Activated T-helper 1 cell treated with anti-CD3 and anti-CD28 coated beads, Interleukin-12 subunit alpha, Interleukin-12 subunit beta, Interleukin-2, Interleukin-4 antibody, amounts not matched to agents 30 ng/mL and 10 ng/mL and 1 ng/mL, durations not matched to agents 14 hours and 24 hours and 36 hours (primary cell): ENCODE measurements at places on chromosomes 2 and 18. TPM values are rescaled to one million over a fixed set of nuclear protein-coding genes. Genes with fewer than 3 reads are reported as not detected.
A peak's percentile ranks its signal among the peaks of the same experiment; 100 is the strongest.

DNA sequence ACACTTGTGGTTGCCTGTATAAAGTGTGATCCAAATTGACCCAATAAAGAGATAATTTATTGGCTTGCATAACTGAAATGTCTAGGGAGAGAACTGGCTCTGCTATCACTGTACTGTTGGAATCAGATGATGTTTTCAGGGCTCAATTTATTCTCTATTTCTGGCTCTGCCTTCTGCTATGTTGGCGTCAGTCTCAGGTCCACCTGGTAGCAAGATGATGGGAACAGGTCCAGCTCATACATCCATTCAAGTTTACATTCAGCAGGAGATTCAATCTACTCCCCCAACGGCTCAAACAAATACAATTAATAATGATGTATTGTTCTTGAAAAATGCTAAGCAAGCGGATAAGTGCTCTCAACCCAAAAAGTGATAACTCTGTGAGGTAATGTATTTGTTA, 297.7 kb upstream of the SYT4 start:
- no peaks in the 10 kb centered on the region for H3K4me1 ChIP-seq
- no peak overlapping the region for H3K27ac ChIP-seq
- H3K27me3 ChIP-seq, result peaks cover 4% of the 10 kb centered on the region
- H3K4me3 ChIP-seq, result no peak overlapping the region
- DNase-seq, result no peak

- no peak overlapping the region for H3K27ac ChIP-seq
- no peak for DNase-seq
- H3K27me3 ChIP-seq, result no peaks in the 10 kb centered on the region
- no peak overlapping the region for H3K4me3 ChIP-seq
- H3K36me3 ChIP-seq, result peaks cover 3% of the 10 kb centered on the region
- H3K4me1 ChIP-seq, result no peaks in the 10 kb centered on the region
Observed at GRCh38 chr18:57737400-57738060, 65.6 kb downstream of the ATP8B1 start.

Gene UGT1A3
- total RNA-seq, result not detected in 2 replicates

- peaks cover 35% of the 10 kb centered on the region for H3K27me3 ChIP-seq
- H3K4me1 ChIP-seq, result peaks cover 12% of the 10 kb centered on the region
- no peak for DNase-seq
Observed at GRCh38 chr2:70548233-70548632, 5.4 kb downstream of the TGFA start.

DNA sequence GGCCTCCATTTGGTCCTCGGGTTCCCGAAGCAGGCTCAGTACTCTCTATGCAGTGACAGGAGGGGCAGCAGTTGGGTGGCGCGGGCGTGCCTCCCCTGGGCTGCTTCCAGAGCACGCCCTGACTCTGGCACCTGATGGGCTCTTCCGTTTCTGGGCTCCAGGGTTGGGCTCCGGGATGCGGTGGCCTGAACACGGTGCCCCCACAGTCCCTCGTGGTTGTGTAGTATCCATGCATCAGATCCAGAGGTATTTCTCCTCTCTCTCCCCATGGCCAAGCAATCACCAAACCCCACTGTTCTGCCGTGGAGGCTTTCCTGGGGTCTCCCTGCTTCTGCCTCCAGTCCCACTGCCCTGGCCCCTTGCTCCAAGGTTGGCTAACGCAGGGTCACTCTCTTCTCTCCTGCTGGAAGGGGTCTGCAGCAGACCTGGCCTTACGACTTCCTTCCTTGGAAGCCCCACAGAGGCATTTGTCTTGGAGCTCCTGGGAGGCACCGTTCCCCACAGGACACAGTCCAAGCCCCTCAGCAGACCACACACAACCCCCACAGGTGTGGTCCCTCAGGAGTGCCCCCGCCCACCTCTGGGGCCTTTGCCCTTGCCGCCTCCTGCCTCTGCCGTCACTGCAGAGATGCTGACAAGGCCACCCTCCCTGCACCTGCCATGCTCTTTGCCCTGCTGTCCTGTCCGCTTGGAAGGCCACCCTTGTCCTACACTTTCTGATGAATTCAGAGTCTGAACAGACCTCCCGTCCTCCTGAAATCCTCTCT, 136.6 kb upstream of the ASB18 start:
- no peaks in the 10 kb centered on the region for H3K4me1 ChIP-seq
- no peak overlapping the region for H3K27ac ChIP-seq
- no peaks in the 10 kb centered on the region for H3K36me3 ChIP-seq
- no peak for DNase-seq
- H3K27me3 ChIP-seq, result no peaks in the 10 kb centered on the region
- H3K4me3 ChIP-seq, result no peak overlapping the region

DNA sequence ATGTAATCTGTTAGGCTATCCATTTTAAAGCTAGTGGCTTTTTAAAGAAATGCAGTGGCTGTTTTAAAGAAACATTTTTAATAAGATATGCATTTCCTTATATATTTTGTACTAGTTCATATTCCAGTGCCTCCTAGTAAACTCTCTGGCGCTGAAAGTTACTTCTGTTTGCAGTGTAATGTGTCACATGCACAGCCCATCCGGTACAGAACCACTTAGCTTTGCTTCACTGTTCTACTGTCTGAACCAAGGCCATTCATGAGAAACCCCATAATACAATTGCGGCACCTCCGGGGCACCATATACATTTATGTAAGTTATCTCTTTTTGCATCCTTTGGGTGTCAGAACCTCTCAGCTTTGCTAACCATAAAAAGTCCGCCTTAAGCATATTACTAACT, 114.6 kb upstream of the KCTD1 start:
- no peaks in the 10 kb centered on the region for H3K4me1 ChIP-seq
- no peak overlapping the region for H3K4me3 ChIP-seq
- no peak overlapping the region for H3K27ac ChIP-seq
- H3K36me3 ChIP-seq, result peaks cover 1% of the 10 kb centered on the region

DNA sequence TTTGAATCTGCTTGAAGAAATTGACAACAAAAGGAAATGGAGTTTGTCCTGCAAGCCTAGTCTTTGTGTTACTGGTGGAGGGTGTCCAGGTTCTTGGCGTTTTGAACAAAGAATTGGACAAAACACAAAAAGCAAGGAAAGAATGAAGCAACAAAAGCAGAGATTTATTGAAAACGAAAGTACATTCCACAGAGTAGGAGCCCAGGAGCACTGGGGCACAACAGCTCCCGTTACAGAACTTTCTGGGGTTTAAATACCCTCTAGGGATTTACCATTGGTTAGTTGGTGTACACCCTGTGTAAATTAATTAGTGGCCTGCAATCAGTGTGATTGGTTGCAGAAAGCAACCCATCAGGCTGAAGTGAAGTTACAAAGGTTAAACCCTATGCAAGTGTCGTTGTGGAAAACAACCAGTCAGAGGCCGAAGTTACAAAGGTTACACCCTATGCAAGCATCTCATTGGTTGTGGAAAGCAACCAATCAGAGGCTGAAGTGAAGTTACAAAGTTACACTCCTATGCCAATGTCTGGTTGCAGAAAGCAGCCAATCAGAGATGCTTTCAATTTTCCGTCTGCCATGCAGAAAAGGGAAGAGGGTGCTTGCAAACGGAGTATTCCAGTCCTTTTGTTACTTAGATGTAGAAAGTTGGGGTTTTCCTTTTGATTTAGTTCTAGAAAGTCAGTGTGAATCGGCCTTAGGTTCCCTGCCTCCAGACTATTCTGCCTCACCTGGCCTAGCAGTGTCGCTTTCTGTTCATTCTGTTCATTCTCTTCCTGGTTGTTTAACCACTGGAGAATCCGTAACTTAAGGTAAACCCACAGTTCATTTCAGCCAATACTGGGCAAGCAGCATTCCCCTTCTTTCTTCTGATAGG, 47.6 kb upstream of the PTH2R start:
- peaks cover 18% of the 10 kb centered on the region for H3K36me3 ChIP-seq
- peak overlapping the region; percentile 26 for H3K4me3 ChIP-seq
- no peak for DNase-seq
- no peak overlapping the region for H3K27ac ChIP-seq

GRCh38 chr2:169676850-169677249, 17.4 kb downstream of the CFAP210 start:
- H3K4me1 ChIP-seq, result no peaks in the 10 kb centered on the region
- no peak for DNase-seq
- peaks cover 19% of the 10 kb centered on the region for H3K27me3 ChIP-seq
- no peaks in the 10 kb centered on the region for H3K36me3 ChIP-seq
- H3K4me3 ChIP-seq, result no peak overlapping the region
- no peak overlapping the region for H3K27ac ChIP-seq

Gene PLGLB1
- 0.59 and 1.1 TPM in 2 replicates for total RNA-seq

DNA sequence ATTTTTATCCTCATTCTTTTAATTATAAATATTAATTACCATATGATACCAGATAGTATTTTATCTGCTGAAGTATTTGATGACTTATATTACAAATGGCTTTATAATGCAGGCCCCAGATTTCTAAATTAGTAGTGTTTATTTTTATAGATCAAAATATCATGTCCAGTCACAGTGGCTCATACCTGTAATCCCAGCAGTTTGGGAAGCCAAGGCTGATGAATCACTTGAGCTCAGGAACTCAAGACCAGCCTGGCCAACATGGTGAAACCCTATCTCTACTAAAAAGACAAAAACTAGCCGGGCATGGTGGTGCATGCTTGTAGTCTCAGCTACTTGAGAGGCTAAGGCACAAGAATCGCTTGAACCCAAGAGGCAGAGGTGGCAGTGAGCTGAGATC, 100.1 kb upstream of the ARHGAP15 start:
- H3K27me3 ChIP-seq, result peaks cover 11% of the 10 kb centered on the region
- no peaks in the 10 kb centered on the region for H3K36me3 ChIP-seq
- H3K27ac ChIP-seq, result no peak overlapping the region

GRCh38 chr2:118729760-118730159, 117.7 kb downstream of the EN1 start:
- no peak overlapping the region for H3K27ac ChIP-seq
- DNase-seq, result no peak
- H3K4me1 ChIP-seq, result no peaks in the 10 kb centered on the region
- no peak overlapping the region for H3K4me3 ChIP-seq
- H3K27me3 ChIP-seq, result peaks cover 2% of the 10 kb centered on the region

DNA sequence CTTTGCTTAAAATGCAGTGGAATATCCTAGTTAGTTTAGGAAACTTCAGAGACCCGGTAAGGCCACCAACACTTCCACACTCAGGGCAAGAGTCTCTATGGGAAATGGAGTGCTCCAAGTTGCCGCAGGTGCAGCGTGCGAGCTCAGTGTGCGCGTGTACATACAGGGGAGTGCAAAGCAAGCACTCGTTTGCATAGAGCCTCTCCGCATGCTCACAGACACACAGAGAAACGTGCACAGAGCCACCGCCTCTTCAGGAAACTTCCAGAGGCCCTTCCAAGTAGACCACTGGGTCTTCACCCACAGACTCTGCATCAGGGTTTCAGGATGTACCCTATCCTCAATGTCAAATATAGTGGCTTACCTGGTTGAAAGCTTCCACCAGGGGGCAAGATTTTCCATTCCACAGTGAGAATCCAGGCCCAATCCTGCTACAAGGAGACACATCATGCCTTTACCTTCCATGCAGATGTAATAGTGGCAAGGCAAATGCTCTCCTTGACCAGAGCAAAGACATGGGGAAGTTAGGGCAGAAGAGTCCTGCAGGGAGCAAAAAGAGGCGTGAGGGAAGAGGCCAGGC, 513.0 kb upstream of the MYT1L start:
- no peaks in the 10 kb centered on the region for H3K36me3 ChIP-seq
- H3K4me3 ChIP-seq, result no peak overlapping the region
- no peak for DNase-seq
- H3K4me1 ChIP-seq, result no peaks in the 10 kb centered on the region
- no peaks in the 10 kb centered on the region for H3K27me3 ChIP-seq

- DNase-seq, result no peak
- no peaks in the 10 kb centered on the region for H3K27me3 ChIP-seq
- no peak overlapping the region for H3K27ac ChIP-seq
- H3K4me3 ChIP-seq, result no peak overlapping the region
Observed at GRCh38 chr2:219886615-219887014, 259.2 kb downstream of the SLC4A3 start.

DNA sequence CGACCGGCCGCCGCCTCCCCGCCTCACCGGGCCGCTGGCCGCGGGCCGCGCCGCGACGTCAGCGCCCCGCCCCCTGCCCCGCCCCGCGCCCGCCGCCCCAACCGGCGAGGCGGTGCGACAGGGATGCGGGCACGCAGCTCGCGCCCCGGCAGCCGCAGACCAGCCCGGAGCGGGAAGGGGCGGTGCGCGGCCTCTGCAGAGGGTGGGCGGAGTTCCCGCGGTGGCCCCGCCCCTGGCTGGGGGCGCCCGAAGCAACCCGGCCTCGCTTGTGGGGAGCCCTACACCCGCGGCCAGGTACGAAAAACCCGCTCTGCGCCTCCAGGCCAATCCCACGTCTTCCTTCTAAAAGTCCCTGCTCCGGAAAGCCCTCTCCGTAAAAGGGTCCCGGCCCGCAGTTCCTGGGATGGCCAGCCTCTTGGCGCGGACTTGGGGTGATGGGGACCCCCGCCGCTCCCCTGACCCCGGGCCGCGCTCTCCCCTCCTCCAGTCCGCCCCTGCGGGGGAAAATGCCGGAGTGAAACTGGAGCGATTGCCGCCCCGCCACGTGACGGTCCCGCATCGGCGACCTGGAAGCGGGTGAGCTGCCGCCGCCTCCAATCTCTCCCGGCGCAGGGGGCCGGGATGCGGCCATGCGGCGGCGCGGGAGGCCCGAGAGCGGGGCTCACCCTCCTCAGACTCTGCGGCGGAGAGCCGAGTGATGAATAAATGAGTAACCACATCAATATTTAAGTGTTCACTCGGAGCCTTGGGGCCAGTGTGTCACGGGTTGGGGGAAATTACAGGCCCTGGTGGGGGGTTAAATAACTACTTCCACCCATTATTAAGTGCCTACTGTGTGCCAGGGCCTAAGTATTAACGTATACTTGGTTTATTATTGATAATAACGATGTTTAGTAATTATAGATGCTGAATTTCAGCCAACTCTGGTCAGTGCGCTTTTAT, at the start of gene RAB11FIP5:
RAB11FIP5 (minus strand) TSS at position 36 of the 942 bp plus-strand sequence. CDS start 171 bp downstream, outside the sequence.
- H3K27me3 ChIP-seq, result peaks cover 14% of the 10 kb centered on the region
- peak within 1 kb of the TSS; percentile 84 for H3K4me3 ChIP-seq
- DNase-seq, result peak; percentile 81

Gene SNTG2
- total RNA-seq, result not detected in 2 replicates

Gene EIF4E2
- total RNA-seq, result 94.3 and 96.2 TPM in 2 replicates

DNA sequence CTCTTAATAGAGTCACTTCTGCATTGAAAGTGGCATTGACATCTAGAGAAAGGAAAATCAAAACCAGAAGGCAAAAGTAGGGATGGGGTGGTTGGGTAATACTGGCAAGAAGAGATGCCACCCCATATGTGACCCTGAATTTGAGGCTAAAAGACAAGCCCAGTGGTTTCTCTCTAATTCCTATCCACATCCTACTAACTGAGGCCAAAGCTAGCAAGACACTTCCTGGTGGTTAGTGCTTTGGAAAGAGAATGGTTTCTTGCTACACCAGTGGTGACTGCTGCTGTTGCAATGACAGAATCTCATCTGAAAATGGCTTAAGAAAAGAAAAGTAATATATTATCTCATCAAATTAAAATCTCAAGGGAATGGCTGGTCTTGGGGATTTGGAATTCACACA, 640.6 kb downstream of the EPHA4 start:
- no peak overlapping the region for H3K4me3 ChIP-seq
- DNase-seq, result no peak
- H3K36me3 ChIP-seq, result no peaks in the 10 kb centered on the region
- no peaks in the 10 kb centered on the region for H3K27me3 ChIP-seq
- no peak overlapping the region for H3K27ac ChIP-seq

DNA sequence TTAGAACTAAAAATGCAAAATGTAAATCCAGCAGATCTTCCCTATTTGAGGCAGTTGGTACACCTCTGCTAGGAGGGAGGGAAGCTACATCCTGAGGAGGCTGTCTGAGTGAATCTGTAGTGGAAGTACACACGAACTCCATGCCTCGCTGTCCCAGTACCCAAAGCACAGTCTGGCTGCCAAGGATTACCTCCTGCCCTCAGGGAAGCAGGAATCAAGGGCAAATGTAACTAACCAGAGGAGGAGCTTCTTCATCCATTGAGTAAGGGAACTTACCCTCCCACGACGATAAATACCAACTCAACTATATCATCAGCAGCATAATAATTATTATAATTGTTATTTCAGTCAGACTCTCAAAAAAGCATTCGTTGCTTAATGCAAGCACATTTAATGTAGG, 2.1 kb downstream of the DHRS9 start:
- H3K27ac ChIP-seq, result peak overlapping the region; percentile 63
- no peaks in the 10 kb centered on the region for H3K27me3 ChIP-seq
- H3K4me3 ChIP-seq, result no peak overlapping the region
- H3K36me3 ChIP-seq, result peaks cover 2% of the 10 kb centered on the region
